Muscle of leg (tissue), 16 donors: ENCODE measurements at places on chromosomes 6 and 20. TPM values are rescaled to one million over a fixed set of nuclear protein-coding genes. Genes with fewer than 3 reads are reported as not detected.

SLC22A7 gene
- total RNA-seq, result not detected

CCN5 gene
- total RNA-seq, result 0.18 TPM

XKR7 gene
- 0.04 TPM for total RNA-seq

OR2H1 gene
- not detected for total RNA-seq

BEND6 gene
- 0.27 TPM for total RNA-seq

ULBP3 gene
- total RNA-seq, result 3.9 TPM

AFDN gene
- total RNA-seq, result 60.3 TPM

PNPLA1 gene
- not detected for total RNA-seq

GRCh38 chr6:113623129-113623528, 234.0 kb upstream of the MARCKS start:
- DNase-seq, result no peak

DNA sequence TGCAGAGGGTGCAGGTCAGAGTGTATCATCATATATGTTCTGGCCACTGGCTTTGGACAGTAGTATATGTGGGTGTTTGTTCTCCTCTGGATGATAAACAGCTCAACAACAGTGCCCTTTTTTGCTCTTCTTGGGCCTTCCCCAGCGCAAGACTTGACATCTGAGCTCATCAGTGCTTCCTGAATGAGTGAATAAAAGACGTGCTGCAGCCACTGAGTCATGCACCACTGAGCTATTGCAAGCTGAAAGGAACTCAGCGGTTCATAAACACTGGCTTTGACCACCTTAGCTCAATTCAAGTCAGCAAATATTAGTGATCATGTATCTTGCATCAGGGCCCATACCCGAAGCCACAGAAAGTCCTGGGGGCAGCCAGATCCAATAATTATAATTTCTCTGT, 105.3 kb upstream of the KCNG1 start:
- DNase-seq, result no peak

DNA sequence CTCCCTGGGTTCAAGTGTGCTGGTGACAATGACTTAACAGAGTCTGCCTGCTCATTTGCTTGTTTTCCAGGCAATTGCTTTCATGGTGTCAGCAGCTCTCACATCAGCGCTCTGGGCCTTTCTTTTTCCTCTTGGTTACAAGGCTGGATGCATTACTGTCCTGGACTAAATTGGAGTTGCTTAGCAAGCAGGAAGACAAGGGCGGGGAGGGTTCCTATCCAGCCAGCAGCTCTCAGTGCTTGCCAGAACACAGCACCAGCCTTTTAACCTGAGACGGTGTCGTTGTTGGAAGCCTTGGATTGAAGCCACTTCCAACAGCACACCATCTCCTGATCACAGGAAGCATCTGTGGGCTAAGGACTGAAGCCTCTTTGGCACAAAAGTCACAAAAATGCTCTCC, 606.9 kb downstream of the CDH26 start:
- DNase-seq, result peak; percentile 69

GRCh38 chr6:162187168-162187935, 540.2 kb downstream of the PRKN start:
- no peak for DNase-seq

DNA sequence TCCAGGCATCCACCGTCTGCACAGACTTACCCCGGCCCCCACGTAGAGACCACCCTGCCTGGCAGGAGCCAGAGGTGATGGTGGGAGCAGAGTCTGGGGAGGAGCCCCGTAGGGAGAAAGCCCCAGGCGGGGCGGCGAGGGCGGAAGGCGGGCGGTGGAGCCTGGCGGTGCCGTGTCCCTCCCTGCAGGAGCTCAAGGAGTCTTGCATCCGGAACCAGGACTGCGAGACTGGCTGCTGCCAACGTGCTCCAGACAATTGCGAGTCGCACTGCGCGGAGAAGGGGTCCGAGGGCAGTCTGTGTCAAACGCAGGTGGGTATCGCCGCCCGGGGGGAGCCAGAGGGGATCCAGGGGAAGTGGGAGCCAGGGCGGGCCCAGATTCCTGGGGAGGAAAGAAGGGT, 6.0 kb downstream of the CLPSL1 start:
- DNase-seq, result no peak

GRCh38 chr6:148021699-148022098, 320.9 kb upstream of the SASH1 start:
- DNase-seq, result peak; percentile 28

DNA sequence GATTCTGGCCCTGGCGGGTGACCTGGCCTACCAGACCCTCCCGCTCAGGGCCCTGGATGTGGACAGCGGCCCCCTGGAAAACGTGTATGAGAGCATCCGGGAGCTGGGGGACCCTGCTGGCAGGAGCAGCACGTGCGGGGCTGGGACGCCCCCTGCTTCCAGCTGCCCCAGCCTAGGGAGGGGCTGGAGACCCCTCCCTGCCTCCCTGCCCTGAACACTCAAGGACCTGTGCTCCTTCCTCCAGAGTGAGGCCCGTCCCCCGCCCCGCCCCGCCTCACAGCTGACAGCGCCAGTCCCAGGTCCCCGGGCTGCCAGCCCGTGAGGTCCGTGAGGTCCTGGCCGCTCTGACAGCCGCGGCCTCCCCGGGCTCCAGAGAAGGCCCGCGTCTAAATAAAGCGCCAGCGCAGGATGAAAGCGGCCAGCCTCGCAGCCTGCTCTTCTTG, 868 bp upstream of the SLC2A4RG start:
- DNase-seq, result peak; percentile 84

DNA sequence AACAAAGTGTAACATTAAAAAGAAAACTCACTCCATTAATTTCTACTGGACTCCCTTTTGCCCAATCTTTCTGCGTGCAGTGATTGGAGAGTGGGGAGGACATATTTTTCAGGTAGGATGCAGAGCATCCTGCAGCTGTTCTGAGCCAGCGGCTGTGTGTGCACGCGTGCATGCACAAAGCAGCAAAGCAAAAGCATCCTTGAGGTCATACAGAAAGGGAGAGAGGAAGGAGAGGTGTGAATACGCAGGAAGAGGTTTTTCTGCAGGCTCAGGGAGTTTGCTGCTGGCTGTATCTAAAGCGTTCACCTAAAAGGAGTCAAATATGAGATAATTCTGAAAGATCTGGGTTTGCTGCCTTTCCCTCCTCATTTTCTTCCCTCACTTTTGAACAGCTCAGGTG, 108.4 kb downstream of the HUS1B start:
- no peak for DNase-seq

DNA sequence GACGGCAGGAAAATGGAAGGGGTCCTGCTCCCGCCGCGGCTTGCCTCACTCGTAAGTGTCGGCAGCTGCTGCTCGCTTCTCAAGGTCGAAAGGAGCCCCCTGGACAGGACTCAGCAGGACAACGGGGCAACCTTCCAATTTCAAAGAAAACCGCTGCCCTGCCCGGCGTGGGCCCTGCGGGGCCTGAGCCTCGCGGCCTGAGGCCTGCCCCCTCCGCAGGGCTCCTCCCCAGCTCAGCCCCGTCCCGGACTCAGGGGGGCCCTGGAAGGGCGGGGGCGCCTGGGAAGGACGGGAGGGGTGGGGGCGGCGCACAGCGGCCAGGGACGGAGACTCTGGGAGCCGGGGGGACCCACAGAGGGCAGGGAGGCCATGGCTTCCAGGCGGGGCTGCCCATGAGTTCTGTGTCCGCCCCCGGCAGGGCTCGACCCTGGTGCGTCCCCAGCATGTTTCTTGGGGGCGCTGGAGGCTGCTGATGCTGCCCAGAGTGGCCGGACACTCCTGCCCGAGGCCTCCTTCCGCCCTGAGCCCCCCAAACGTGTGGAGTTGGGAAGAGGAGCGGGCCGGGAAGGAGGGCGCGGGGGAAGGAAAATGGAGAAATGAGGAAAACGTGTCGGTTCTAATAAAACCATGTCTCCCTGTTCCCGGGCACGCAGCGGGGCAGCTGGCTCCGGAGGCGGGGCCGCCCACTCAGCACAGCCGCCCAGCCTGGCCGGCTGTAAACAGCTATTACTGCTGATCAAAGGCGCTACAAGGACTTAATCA, 114.6 kb downstream of the DLL1 start:
- DNase-seq, result peak; percentile 37

DNA sequence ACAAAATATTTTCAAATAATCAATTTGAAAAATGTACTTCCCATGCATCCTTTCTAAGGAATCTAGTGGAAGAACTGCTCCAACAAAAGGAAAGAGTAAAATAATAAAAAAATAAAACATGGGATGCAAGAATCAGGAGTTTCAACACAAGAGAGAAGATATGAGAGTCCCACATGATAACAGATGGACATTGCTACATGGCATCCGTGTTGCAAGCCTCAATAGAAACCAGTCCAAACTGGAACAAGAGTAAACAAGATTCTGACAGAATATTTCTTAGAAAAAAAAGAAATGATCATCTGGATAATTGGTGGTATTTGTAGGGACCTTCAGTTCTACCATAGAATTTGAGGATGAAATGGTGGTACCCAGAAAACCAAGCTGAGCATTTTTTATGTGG, 186.8 kb downstream of the FRK start:
- no peak for DNase-seq

DNA sequence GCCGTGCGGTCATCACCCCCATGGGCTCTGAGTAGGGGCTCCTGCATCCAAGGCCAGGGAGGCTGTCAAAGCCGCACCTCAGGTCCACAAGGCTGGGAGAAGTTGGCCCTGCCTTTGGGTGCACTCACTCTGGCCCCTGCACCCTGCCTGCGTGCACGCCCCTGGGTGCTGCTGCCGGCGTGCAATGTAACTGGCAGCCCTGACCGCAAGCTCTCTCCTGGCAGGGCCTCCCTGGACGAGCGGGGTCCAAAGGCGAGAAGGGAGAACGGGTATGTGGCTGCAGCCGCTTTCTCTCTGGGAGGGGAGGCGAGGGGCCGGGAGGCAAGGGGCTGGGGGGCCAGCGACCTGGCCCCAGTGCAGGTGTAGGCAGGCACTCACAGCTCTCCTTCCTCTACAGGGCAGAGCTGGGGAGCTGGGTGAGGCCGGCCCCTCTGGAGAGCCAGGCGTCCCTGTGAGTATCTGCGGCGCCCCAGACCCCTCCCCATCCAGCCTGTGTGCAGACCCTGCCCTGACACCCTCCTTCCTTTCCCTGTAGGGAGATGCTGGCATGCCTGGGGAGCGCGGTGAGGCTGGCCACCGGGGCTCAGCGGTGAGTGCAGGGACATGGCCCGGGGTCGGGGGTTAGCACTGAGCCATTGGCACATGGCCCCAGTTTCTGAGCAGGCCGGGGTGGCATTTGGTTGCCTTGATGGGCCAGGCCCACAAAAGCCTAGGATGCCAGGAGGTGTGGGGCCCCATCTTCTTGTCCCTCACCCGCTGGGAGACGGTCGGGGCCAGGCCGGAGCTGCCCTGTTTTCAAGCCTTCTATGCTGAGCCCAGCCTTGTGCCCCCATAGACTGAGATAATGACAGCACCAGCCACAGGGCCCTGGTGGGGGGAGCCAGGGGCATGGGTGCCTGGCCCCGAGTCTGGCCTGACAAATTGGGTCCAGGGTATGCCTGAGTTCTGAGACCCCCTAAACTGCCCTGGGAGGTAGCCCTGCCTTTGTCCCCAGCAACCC, 12.7 kb downstream of the COL9A3 start:
- no peak for DNase-seq

DNA sequence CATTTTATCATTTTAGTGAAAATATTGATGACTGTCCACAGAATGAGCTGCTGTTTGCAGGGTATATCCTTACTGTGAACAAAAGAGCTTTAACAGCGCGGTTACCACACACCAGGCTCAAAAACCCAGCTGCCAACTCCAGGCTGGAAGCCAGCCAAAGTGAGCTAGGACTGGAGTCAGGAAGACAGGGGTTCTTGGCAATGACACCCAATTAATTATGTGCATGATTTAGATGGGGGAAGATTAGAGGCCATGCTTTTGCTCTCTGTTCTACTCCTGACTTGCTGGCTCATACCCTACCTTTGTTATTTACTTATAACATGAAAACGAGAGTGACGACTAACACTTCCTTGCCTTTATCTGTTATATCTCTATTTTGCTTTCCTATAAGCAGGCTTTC, 128.9 kb upstream of the SHLD1 start:
- peak; percentile 62 for DNase-seq

- DNase-seq, result peak; percentile 50
These were observed 180.6 kb downstream of the PTPRK start for GRCh38 chr6:128339635-128340450.
